Activated CD4-positive, alpha-beta memory T cell treated with anti-CD3 and anti-CD28 coated beads, Interleukin-2, amount 10 ng/mL, durations not matched to agents 7 days and 5 days (primary cell): ENCODE measurements at places on chromosomes 7 and 10. TPM values are rescaled to one million over a fixed set of nuclear protein-coding genes. Genes with fewer than 3 reads are reported as not detected.

DNA sequence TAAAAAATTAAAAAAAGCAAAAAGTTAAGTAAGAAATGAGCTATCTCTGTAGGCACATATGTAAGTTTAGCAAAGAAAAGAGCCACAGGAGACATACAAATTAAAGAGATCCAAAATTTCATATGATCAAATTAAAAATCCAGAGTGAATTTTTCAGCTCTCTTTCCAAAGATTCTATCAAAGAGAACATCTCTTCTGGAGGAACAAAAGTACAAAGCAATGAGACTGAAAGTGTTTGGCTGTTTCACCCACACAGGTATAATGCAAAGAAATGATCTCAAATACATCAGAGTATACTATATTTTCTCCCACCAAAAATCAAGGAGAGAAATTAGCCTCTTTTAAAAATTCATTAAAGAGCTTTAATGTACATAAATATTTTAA, 74.8 kb upstream of the ASAH2 start:
- H3K36me3 ChIP-seq, result peaks cover 44% of the 10 kb centered on the region
- no peak overlapping the region for H3K27ac ChIP-seq
- no peak overlapping the region for H3K4me3 ChIP-seq
- peaks cover 61% of the 10 kb centered on the region for H3K4me1 ChIP-seq

DNA sequence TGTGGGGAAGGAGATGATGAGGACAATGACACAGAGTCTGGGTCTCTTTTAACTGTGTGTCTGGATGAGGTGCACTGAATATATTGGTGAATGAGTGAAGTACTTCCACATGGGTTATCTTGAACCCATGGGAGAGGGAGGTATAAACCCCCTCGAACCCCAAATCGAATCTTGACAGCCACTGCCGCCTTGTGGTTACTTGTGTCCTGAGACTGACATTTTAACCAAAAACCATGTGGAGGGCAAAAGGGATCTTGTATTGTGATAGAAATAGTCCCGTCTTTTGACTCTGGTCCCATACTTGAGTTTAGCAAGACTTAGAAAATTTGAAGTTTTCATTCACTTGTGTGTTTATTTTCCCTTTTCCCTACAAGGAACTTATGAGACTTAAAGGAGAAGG, 283.3 kb downstream of the PHTF2 start:
- H3K4me1 ChIP-seq, result no peaks in the 10 kb centered on the region
- no peaks in the 10 kb centered on the region for H3K36me3 ChIP-seq
- no peak overlapping the region for H3K27ac ChIP-seq
- H3K4me3 ChIP-seq, result no peak overlapping the region
- H3K27me3 ChIP-seq, result peaks cover 8% of the 10 kb centered on the region
- no peak for DNase-seq

DNA sequence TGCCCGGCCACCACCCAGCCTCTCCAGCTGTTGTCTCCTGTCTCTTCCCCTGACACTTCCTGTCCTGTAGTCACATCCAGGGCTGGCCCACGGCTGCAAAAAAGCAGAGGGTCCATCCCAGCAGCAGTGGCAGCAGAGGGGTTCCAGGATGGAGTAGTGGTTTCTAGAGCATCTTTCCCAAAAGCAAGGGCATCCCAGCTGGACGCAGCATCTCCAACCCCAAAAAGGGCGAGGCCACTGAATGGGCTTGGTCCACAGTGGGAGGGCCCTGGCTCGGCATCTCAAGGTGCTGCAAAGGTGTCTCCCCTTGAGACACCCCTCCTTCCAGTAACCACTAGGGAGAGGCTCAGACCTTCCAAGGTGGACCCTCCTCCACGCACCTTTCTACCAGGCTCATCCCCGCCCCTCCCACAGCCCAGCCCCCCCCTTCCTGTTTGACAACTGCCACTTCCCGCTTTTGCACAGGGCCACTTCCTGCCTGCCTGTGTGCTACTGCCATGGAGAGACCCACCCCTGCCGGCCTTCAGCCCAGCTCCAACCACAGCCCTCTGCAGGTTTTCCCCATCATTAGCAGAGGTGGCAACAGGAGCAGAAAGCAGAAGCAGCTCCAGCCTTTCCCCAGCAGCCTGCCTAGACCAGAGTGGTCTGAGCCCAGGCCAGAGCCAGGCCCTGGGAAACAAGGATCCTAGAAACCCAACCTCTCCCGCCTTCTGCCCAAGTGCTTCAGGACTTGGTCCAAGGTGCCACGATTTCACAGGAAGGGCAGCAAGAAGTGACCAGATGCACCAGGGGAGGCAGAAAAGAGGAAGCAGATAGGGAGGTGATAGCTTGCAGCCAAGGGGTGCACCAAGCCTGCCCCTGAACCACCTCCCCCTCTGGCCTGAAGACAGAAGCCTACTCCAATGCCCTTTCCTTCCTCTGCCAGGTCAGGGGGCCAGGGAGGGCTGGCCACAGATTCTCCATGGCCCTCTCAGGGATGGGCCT, 8.6 kb downstream of the CAMK2G start:
- no peaks in the 10 kb centered on the region for H3K27me3 ChIP-seq
- peak overlapping the region; percentile 80 for H3K4me3 ChIP-seq
- peaks cover 86% of the 10 kb centered on the region for H3K4me1 ChIP-seq
- peak overlapping the region; percentile 99 for H3K27ac ChIP-seq
- DNase-seq, result peak; percentile 70

PDGFA gene
- total RNA-seq, result 0.73 TPM

DNA sequence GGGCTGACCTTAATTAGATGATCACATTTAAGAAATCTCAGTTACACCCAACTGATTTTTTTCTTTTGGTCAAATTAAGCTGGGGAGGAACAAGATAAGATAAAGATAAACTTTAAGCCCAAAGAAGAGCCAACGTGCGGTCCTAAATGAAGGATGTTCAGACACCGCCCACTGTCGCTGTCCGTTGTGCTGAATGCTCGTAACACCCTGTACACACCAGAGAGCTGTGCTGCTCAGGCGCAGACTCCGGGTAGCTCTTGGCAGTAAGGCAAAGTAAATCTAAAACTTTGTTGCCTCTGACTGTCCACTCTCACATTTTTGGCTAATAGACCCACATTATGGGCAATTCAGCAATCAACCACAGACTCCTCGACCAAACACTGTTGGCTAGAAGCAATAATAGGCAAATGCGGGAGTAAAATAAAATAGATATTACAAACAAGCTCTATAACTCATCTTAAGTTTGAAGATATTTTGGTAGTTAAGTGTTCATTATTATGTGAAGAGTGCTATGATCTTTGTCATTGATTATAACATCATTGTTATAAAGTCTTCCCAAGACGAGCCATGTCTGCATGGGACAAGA, 57.1 kb downstream of the PLPP4 start:
- no peak overlapping the region for H3K4me3 ChIP-seq
- no peaks in the 10 kb centered on the region for H3K36me3 ChIP-seq
- H3K4me1 ChIP-seq, result no peaks in the 10 kb centered on the region
- H3K27ac ChIP-seq, result no peak overlapping the region
- no peaks in the 10 kb centered on the region for H3K27me3 ChIP-seq

TMEM229A gene
- not detected for total RNA-seq

FOXL3 gene
- not detected for total RNA-seq

DNA sequence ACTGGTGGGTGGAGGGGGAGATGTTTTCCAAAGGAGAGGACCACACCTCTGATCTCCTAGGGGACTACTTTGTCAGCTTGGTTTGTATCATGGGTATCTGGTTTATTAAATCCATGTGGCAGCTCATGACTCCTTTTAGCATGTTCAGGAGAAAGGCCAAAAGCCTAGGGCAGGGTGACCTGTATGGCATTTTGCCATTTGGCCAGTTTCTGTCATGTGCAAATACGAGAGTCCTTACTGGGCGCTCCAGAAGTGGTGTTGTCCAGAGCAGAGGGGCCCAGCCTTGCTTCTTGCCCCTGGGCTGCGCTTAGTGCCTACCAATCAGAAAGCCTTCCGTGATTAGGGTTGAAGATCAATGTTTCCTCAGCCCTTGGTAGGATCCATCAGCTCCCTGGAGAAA, 31.0 kb downstream of the ADRA2A start:
- no peak for DNase-seq
- H3K4me3 ChIP-seq, result no peak overlapping the region
- H3K4me1 ChIP-seq, result no peaks in the 10 kb centered on the region
- H3K27me3 ChIP-seq, result peaks cover 5% of the 10 kb centered on the region
- H3K36me3 ChIP-seq, result no peaks in the 10 kb centered on the region

- no peaks in the 10 kb centered on the region for H3K27me3 ChIP-seq
- no peak for DNase-seq
- no peaks in the 10 kb centered on the region for H3K36me3 ChIP-seq
- no peak overlapping the region for H3K4me3 ChIP-seq
- no peak overlapping the region for H3K27ac ChIP-seq
These were observed 125.2 kb upstream of the STEAP4 start for GRCh38 chr7:88431882-88432281.

GRCh38 chr10:30580241-30580640, 49.3 kb downstream of the LYZL2 start:
- DNase-seq, result no peak
- H3K36me3 ChIP-seq, result no peaks in the 10 kb centered on the region
- no peak overlapping the region for H3K4me3 ChIP-seq
- peaks cover 11% of the 10 kb centered on the region for H3K27me3 ChIP-seq
- H3K27ac ChIP-seq, result no peak overlapping the region

GRCh38 chr7:111753968-111754367, 191.7 kb upstream of the IMMP2L start:
- no peak overlapping the region for H3K4me3 ChIP-seq
- H3K4me1 ChIP-seq, result no peaks in the 10 kb centered on the region
- no peak for DNase-seq
- H3K36me3 ChIP-seq, result no peaks in the 10 kb centered on the region

DNA sequence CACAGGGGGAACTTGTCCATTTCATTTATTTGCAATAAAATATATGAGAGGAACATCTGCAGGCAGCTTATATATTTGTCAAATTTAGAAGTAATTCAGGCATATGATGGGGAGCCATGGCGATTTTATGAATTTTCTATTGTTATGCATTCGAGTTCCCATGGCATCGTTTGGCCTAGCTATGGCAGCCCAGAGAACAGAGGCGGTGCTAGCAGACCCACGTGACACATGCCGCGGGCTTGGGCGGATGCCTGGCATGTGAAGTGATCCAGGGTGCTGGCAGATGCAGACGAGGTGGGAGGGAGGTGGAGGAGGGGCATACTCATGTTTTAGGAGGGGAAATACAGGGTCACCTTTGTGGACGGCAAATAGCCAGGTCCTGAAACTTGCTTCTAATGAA, 560.0 kb upstream of the GALNT17 start:
- no peak for DNase-seq
- H3K27ac ChIP-seq, result no peak overlapping the region
- H3K36me3 ChIP-seq, result no peaks in the 10 kb centered on the region
- H3K27me3 ChIP-seq, result no peaks in the 10 kb centered on the region
- H3K4me3 ChIP-seq, result no peak overlapping the region

DNA sequence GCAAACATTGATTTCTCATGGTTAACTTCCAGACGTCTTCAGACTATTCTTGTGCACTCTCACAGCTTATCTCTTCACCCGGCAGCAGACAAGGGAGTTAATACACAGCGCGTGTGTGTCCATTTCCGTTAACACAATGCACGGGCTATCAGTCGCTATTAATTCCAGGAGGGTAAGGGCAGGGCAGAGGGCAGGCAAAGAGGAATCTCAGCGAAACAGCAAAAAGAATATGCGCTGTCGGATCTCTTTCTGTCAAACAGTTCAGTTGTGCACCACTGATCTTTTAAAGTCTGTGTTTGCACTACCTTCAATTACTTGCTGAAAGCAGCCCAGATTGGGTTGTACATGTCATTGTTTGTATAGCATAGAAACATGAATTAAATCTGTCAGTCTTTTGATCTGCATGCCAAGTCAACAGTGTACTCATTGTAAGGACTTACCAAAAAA, 41.1 kb upstream of the CABCOCO1 start:
- H3K27me3 ChIP-seq, result peaks cover 18% of the 10 kb centered on the region
- no peaks in the 10 kb centered on the region for H3K36me3 ChIP-seq
- no peak overlapping the region for H3K4me3 ChIP-seq
- H3K4me1 ChIP-seq, result no peaks in the 10 kb centered on the region

DNA sequence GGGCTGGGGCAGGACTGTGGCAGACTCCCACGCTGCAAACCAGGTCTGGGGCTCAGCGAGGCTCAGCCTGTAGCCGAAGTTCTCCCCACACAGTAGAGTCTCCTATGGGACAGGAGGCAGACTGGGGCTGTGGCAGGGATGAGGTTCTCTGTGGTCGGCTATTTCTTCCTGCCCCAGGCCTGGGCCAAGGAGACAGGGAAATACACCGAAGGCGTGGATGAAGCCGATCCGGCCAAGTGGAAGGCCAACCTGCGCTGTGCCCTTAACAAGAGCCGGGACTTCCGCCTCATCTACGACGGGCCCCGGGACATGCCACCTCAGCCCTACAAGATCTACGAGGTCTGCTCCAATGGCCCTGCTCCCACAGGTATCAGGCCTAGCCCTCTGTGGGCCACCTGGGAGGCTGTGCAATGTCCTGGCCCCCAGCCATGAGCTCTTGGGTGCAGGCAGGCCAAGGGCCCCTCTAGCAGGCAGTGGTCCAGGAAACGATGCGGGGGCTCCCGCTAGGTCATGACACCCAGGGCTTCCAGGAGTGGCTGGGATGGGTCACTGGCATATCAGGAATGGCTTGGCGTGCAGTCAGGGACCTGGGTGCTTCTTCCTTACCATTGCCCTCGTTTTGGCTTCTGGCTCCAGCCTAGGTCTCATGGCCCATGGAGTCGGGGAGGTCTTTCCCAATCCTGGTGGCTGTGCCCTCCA, 8.1 kb downstream of the IRF5 start:
- H3K4me1 ChIP-seq, result peaks cover 12% of the 10 kb centered on the region
- H3K27ac ChIP-seq, result no peak overlapping the region
- H3K27me3 ChIP-seq, result no peaks in the 10 kb centered on the region
- H3K36me3 ChIP-seq, result peaks cover 21% of the 10 kb centered on the region
- DNase-seq, result no peak
- H3K4me3 ChIP-seq, result no peak overlapping the region

AOC1 gene
- total RNA-seq, result not detected

GRCh38 chr7:134071355-134072331, 55.5 kb upstream of the LRGUK start:
- H3K27me3 ChIP-seq, result no peaks in the 10 kb centered on the region
- no peaks in the 10 kb centered on the region for H3K36me3 ChIP-seq
- no peak overlapping the region for H3K27ac ChIP-seq
- H3K4me3 ChIP-seq, result no peak overlapping the region
- no peak for DNase-seq
- no peaks in the 10 kb centered on the region for H3K4me1 ChIP-seq

AKR1D1 gene
- not detected for total RNA-seq

- no peak for DNase-seq
- peaks cover 1% of the 10 kb centered on the region for H3K27me3 ChIP-seq
- H3K4me1 ChIP-seq, result peaks cover 62% of the 10 kb centered on the region
- H3K4me3 ChIP-seq, result peak overlapping the region; percentile 83
These were observed 3.4 kb downstream of the BAG3 start for GRCh38 chr10:119654540-119654939.

GRCh38 chr10:117635826-117636225, 93.3 kb downstream of the EMX2 start:
- no peak overlapping the region for H3K27ac ChIP-seq
- no peaks in the 10 kb centered on the region for H3K4me1 ChIP-seq
- no peaks in the 10 kb centered on the region for H3K36me3 ChIP-seq
- DNase-seq, result no peak

DNA sequence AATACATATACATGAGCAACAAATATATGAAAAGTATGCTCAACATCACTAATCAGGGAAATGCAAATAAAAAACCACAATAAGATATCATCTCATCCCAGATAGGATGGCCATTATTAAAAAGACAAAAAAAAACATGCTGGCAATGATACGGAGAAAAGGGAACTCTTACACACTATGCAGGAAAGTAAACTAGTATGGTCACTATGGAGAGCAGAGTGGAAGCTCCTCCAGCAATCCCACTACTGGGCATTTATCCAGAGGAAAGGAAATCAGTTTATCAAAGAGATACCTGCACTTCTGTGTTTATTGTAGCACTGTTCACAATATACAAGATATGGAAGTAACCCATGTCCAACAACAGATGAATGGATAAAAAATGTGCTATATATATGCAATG, 217.5 kb downstream of the SDK1 start:
- no peaks in the 10 kb centered on the region for H3K36me3 ChIP-seq
- no peak overlapping the region for H3K27ac ChIP-seq
- H3K4me1 ChIP-seq, result no peaks in the 10 kb centered on the region
- H3K27me3 ChIP-seq, result peaks cover 25% of the 10 kb centered on the region
- H3K4me3 ChIP-seq, result no peak overlapping the region
- no peak for DNase-seq

RARRES2 gene
- total RNA-seq, result not detected
